ENCODE measurements at places on chromosomes 6 and 20.

- DNase-seq = no peak
Observed at GRCh38 chr20:24996449-24997377, 4.2 kb upstream of the APMAP start.

- no peak for DNase-seq
Observed at GRCh38 chr6:166365221-166365620, 17.5 kb downstream of the MPC1 start.

GRCh38 chr20:63652192-63652980 is 838 bp downstream of the STMN3 start:
- DNase-seq = peak; percentile 51

GRCh38 chr6:160393891-160394653 is 45.9 kb downstream of the SLC22A3 start:
- DNase-seq = no peak

DNA sequence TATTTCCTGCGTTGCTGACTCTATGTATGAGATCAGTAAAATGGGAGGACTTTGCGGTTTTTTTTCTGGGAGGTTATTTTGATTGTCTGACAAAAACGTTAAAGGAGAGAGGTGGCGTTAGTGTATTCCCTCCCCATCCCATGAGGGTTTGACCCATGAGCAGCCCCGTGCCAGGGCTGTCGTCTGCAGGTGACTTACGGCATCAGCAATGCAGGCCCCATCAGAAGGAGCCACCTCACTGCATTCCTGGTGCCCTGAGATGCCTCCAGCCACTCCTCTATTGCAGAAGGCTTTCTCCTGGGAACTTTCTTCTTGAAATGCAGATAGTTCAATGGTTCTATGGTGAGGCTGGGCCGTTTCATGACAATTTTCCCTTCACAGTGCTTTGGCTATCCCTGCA is 149.3 kb downstream of the TTLL2 start:
- DNase-seq = no peak

DNA sequence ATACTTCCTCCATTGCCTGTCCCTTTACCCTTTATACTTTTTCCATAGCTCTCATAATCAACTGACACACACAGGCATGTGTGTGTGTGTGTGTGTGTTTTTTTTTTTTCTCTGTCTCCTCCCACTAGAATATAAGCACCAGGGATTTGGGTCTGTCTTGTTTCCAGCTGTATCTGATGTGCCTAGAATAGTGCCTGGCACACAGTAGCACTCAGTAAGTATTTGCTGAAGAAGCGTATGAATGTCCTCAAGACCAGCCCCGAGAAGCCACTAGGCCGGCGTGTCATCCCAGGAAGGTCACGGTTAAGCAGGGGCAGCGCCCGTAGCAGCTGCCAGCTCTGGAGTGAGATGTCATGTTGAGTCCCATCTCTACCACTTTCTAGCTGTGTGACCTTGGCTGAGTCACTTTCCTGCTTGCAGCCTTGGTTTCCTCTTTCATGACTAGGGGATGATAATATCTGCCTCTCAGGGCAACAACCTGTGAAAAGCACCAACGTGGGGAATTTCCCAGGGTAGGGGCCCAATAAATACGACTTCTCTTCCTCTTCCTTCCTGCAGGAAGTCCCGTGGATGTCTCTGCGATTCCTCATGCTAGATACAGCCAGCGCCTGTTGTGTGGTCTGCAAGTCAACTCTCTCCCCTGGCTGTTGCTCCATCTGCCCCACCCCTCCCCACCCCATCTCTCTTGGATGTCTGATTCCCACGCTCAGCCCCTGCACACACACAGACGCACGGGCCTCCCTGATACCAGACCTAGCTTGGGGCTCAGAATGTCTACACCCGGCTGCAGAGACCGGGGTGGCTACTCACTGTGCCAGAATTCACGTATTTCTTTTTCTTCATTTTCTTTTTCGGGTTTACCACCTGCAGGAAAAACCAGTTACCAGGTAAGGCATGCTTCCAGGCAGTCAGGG is 58.1 kb downstream of the RAB44 start:
- DNase-seq = peak; percentile 69

- no peak for DNase-seq
Observed at GRCh38 chr6:55886185-55886836, 10.9 kb upstream of the BMP5 start.

DNA sequence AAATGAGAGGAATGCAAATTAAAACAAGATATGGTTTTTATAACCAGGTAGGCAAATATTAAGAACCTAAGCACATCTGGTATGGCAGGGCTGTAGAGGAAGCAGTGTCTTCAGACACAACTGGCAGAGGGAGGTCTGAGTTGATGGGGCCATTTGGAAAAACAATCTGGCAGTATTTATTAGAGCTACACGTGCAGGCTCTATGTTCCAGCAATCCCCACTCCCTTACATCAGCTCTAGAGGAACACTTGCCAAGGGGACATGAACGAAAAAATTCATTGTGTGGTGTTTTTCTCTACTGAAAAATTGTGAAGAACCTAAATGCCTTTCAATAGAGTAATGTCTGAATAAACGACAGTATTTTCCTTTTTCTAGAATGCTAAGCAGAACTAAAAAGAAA is 111.6 kb upstream of the EDN1 start:
- no peak for DNase-seq

DNA sequence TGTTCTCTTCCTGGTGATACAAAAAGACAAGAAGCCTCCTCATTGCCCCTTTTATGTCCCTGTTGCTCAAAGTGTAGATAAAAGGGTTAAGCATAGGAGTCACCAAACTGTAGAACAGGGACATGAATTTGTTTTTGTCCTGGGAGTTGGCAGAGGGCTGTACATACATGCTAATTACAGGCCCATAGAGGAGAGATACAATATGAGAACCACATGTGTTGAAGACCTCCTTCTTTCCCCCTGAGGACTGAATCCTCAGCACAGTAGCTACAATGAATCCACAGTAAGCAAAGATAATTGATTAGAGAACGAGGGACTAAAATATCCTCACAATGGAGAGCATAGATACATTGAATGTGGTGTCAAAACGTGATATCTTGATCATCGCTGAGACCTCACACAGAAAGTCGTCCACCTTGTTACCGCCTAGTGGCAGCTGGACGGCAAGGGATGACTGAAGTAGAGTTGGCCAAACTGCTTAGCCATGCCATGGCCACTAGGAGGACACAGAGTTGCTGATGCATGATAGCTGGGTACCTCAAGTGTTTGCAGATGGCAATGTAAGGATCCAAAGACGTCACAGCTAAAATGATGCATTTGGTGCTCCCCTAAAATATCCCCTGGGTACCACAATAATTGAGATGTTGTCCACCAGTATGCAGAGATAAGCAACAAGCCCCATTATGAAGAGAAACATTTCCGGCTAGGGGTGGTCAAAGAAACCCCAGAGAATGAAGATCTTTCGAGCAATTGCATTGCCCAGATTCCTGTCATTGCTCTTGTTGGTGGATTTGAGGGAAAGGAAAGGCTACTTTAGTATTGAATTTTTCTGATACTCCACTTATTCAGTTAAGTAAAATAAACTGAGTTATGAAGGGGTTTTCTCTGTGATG is 15.0 kb downstream of the OR2B3 start:
- peak; percentile 24 for DNase-seq

DNA sequence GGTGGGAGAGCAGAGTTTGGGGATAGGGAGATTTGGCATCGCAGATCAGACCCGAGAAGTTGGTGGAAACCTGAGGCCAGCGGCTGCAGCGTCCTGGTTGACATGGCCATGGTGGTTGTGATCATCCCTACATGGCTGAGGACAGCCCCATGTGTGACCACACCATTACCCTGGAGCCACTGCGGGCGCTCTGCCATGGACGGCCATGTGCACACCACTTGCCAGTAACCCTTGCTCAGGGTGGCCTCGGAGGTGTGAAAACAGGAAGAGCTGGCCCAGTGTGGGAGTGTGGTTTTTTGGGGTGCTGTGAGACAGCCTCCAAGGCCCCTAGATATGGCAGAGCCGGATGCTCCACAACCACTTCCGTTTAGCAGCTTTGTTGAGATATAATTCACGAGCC is 64.4 kb downstream of the TMEM242 start:
- DNase-seq = no peak

- DNase-seq = no peak
Observed at GRCh38 chr20:3857405-3857804, 10.8 kb downstream of the MAVS start.

DNA sequence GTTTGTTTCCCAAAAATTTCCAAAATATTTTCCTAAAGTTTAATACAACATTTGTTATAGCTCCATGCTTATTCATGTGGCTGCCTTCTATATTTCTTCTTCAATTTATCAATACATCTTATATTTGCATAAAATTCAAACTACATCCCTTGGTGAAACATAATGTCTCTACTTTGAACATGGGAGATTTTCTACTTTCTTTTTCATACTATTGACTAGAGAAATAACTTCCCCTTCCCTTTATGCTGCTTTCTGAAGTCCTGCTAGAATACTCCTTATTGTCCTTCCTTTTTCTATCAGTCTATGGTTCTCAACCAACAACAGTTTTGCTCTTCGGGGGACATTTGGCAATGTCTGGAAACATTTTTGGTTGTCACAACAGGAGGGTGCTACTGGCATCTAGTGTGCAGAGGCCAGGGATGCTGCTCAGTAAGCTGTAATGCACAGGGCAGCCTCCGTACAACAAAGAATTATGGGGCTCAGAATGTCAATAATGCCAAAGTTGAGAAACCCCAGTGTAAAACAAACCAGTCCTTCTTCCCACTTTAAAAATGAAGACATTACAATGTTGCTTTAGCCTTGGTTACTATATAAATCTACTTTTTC is 29.9 kb downstream of the MKKS start:
- DNase-seq = no peak

DNA sequence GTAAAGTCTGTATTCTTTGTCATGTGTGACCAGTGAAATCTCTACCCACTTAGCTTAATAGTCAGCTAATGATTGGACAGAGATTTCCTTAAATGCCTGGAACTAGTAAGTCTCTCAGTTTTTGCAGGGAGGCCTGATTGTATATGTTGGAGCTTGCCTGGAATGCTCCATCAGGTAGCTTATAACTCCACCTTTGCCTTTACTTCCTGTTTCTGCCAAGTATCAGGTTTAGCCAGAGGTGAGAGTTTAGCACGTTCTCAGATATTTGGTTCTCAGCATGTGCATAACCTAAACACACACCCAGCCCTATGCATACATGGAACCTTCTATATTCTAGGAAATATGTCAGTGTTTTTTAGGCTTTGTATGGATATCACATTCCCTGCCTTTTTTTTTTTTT is 435.3 kb downstream of the CDKAL1 start:
- DNase-seq = no peak

DNA sequence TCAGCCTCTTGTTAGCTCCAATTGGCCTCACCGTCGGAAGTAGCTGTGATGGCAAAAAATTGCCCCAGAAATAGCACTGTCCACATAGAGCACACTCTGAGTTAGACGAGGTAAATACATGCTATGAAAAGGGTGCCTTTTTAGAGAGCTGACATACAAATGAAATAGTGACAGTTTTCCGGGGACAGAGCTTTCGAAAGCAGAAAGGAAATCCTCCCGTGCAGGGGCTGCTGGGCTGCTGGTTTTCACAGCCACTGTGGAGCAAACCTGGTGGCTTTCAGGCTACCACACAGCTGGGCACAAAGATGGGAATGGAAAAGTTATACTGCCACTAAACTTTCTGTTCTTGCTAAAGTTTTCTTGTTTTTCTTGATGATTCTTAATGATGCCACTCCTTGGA is 8.3 kb downstream of the SLPI start:
- no peak for DNase-seq

DNA sequence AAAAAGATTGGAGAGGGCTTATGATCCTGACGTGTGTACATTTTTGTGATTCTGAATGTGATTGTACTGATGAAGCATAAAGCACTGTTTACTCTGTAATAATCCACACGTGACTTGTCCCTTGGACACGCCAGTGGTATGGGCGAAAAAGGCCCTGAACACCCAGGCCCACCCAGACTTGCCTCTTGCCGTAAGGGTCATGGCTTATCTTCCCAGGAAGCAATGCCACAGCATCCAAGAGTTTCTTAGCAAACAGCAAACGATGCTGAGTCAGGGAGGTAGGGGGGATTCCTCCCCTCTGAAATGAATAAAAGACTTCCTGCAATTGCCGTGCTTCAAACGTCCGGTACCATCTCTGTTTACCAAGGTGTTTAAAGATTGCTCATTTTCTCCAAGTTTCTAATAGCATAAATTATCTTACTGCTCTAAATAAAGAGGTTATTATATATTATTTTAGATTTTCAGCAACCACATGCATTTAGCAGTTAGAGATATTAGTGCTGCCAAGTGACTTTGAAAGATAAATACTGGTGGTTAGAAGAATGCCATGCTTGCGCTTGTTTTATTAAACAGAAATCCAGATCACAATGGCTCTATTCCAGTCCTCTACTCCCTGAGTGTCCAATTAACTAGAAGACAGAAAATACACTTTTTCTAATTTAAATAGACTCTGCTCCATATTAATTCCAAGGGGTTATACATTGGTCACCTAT is 212.8 kb upstream of the CST7 start:
- DNase-seq = no peak

GRCh38 chr6:15596186-15596896 is 66.5 kb downstream of the DTNBP1 start:
- DNase-seq = no peak

DNA sequence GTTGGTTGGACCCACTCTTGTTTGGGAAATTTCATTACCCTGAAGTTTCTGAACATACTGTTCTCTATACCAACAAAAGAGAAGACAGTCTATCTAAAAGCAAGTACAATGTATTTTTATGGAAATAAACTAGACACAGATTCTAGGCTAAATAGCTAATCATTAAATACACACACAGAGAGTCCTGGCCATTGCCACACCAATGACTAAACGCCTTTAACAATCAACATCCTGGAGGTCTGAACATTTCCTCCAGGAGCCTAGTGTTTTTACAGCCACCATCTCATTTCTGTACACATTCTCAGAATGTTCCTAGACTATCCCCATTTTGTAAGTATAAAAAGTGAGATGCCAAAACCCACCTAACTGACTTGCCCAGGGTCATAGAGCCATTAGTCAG is 141.6 kb upstream of the RREB1 start:
- DNase-seq = no peak

- DNase-seq = no peak
Observed at GRCh38 chr6:158457616-158458278, 102.1 kb upstream of the TMEM181 start.

DNA sequence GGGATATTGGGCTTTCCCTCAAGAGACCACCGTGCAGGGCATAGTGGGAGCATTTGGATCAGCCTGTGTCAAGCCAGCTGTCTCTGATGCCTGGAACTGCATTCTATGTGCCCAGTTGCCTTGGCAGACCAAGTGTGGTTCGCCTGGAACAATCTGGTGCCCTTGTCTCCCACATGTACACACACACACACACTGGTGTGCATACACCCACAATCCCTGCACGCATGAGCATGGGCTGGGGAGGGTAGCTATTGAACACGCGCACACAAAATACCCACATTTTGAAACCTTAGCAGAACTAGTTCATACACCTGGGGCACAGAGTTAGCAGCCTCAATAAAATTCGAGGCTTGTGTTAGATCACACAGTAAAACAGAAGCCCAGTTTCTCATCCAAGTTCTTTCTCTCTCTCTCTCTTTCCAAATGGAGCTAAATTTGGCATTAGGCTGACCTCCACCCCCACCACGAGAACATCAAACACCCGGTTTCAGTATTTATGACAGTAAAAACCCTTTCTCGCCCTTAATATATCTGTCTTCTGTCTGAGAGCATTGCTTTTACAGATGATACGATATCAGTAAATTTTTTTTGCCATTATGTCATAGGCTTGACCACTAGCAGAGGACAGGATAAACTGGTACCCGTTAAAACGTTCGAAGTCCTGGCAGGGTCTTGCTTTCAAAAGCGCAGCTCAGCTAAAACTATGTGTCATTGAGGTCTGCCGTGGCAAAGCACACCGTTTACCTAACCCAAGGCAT is 18.2 kb upstream of the NFATC2 start:
- no peak for DNase-seq

- DNase-seq = no peak
Observed at GRCh38 chr6:47698342-47698787, at the start of gene ADGRF4. Gene ADGRF4 (plus strand): TSS chr6:47698580. CDS start chr6:47707246, 8,666 bp downstream.

- DNase-seq = peak; percentile 66
Observed at GRCh38 chr20:5658912-5659345, 91.3 kb upstream of the SHLD1 start.

Data from GM13977 (cell line).